Left ventricle myocardium superior (tissue), 1 donor: ENCODE measurements at places on chromosomes 16 and 17.
A peak's percentile ranks its signal among the peaks of the same experiment; 100 is the strongest.

- DNase-seq, result no peak
Observed at GRCh38 chr17:17732444-17732843, 51.2 kb downstream of the RAI1 start.

- DNase-seq, result no peak
Observed at GRCh38 chr17:65537343-65537844, 24.1 kb downstream of the AXIN2 start.

GRCh38 chr17:57544834-57545463 is 200.2 kb downstream of the CCDC182 start:
- DNase-seq, result no peak

DNA sequence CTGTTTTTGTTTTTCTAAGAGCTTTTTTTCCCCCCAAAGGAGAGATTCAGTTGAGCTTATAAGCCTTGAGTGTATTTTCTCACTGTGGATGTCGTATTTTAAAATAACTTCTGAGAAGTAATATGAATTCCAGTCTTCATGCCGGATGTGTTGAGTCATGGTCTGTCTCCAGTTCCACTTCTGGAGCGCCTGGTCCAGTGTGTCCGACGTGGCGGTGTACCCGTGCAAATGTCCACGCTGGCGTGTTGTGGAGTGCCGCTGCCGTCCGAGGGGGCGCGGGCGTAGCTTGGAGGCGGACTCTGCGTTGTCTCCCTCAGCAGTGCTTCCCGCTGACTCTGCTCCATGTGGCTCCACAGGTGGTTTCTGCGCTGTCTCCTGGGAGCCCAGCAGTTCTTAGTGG is 60.9 kb upstream of the ZNF750 start:
- no peak for DNase-seq

DNA sequence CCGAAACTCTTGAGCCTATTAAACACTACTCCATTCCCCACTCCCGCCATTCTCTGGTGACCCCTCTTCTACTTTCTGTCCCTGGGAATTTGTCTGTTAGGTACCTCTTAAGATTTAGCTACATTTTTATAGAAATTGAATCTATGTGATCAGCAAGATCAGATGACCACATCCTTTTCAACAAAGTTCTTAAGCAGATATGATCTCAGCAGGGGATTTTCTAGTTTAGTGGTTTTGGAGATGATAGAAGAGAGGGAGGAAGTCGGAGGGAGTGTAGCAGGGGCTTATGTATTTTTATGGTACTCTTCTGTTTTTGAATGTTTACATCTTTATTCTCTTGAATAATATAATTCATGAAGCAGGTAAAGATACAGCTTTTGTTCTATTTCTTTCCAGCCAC is 40.8 kb downstream of the RPA1 start:
- no peak for DNase-seq

DNA sequence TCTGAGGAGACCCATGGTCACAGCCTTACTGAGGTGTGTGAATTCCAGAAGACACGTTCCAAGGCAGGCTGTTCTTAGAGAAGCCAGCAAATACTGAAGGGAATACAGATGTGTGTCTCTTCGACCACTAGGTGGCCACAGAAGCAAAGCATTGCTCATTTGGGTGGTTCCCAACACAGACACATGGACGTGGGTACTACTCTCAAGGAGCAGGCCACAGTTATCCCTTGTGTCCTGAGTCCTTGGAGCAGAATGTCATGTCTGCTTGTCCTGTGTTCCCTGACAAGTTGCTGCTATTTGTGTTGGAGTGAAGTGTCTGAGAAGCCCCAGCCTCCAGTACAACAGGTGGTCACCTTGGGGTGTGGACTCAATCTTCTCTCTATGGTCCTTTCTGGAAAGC is 30.3 kb downstream of the HMOX2 start:
- DNase-seq, result no peak

GRCh38 chr17:20083156-20083859 is 74.1 kb downstream of the SPECC1 start:
- DNase-seq, result no peak

DNA sequence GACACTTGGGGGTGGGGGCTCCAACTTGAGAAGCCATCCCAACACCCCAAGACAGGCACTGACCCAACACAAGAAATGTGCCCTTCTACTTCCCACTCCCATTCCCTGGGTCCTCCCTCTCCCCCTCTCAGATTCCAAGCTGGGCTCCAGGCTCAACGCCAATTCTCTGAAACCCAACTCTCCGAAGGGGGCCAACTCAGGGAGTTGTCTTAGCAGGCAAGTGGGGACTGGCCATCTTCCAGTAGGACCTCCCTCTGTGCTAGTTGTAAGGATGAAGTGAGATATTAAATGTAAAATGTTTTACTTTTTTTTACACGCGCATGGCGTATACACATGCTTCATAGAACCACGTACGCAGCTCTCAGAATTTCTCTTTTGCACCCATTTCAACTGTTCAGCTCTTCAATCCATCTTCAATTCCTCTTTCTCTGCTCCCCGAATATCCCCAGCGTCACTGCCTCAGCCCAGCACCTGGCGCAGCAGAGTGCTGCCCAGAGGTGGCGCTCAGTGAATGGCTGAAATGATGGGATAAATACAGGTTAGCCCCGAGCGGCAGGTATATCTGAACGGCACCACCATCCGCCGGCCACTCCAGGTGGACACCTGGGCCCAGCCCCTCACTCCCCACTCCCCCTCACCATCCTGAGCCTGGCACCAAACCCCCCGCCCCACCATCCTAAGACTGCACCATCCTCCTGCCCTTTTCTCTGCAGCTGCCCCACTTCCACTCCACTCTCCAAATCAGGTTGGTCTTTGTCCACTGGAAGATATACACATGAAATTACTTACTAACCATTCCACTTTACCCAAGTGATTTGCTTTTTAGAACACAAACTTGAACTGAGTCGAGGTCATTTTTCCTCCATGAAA is 43.9 kb upstream of the TNRC6C start:
- no peak for DNase-seq

GRCh38 chr16:52650789-52651188 is 103.8 kb upstream of the TOX3 start:
- no peak for DNase-seq

DNA sequence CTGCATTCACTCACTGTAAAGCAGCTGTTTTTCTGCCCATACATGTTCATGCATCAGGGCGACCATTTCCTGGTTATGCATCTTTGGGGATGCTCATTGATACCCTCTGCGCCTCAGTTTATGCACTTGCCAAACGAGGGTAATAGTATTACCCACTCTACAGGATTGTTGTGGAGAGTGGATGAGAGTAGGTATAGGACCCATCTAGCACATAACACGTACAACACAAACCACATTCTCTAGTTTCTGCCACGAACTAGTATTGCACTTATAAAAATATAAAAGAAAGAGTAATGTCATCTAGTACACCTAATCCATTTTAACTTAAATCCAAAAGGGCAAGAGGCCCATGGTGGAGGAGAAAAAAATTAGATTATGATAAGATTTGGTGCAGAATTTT is 231.7 kb downstream of the SLC39A11 start:
- DNase-seq, result no peak

- DNase-seq, result no peak
Observed at GRCh38 chr16:49674990-49675389, 180.9 kb downstream of the ZNF423 start.

DNA sequence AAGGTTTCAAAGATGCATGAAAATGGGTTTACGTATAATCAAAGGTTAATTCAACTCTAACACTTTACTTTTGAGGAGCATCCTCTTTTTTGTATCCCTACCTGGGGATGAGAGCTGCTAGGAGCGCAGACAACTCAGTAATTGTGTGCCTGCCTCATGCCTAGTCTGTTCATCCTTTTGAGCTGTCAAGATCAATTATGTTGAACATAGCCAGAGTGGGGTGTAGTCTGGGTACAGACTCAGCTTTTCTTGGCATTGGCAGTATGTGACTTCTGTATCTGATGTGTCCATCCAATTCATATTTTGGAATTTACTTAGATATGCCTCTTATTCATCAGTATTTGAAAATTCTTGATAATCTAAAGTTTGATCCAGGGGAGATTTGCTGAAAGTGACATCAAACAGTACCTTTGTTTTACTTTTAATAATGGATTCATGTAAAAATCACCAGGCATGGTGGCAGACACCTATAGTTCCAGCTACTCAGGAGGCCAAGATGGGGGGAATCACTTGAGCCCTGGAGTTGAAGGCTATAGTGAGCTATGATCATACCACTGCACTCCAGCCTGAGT is 24.1 kb downstream of the PRKCA start:
- DNase-seq, result no peak

DNA sequence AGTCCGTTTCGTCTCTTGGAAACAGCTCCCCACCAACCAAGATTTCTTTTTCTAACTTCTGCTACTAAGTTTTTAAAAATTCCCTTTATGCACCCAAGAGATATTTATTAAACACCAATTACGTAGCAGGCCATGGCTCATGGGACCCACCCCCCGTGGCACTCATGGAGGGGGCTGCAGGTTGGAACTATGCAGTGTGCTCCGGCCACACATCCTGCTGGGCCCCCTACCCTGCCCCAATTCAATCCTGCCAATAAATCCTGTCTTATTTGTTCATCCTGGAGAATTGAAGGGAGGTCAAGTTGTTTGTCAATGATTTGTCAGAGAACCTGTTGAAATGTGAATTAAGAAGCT is 48.2 kb downstream of the IL21R start:
- DNase-seq, result no peak

- peak; percentile 72 for DNase-seq
Observed at GRCh38 chr16:67673712-67674580, 7.3 kb downstream of the C16orf86 start.

GRCh38 chr17:48878920-48879898 is 13.4 kb upstream of the ATP5MC1 start:
- DNase-seq, result no peak

DNA sequence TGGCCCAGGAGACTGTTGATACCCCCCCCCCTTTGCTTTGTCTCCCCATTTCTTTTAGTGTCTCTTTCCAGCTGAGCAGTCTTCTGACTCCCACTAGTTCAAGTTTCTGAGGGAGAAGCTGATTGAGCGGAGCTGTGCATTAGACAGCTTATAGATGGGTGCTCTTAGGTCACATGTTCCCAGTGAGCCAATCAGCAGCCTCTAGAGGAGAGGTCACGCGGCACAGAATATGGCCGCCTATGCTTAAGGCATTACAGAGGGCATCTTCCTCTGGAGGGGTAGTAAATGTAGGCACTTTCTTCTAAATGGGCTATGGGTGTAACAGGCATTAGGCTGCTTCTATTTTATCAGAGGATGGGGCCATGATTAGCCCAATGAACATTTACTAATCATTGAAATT is 131.6 kb downstream of the CDH13 start:
- no peak for DNase-seq

GRCh38 chr16:82567175-82567574 is 59.6 kb upstream of the CDH13 start:
- DNase-seq, result no peak

DNA sequence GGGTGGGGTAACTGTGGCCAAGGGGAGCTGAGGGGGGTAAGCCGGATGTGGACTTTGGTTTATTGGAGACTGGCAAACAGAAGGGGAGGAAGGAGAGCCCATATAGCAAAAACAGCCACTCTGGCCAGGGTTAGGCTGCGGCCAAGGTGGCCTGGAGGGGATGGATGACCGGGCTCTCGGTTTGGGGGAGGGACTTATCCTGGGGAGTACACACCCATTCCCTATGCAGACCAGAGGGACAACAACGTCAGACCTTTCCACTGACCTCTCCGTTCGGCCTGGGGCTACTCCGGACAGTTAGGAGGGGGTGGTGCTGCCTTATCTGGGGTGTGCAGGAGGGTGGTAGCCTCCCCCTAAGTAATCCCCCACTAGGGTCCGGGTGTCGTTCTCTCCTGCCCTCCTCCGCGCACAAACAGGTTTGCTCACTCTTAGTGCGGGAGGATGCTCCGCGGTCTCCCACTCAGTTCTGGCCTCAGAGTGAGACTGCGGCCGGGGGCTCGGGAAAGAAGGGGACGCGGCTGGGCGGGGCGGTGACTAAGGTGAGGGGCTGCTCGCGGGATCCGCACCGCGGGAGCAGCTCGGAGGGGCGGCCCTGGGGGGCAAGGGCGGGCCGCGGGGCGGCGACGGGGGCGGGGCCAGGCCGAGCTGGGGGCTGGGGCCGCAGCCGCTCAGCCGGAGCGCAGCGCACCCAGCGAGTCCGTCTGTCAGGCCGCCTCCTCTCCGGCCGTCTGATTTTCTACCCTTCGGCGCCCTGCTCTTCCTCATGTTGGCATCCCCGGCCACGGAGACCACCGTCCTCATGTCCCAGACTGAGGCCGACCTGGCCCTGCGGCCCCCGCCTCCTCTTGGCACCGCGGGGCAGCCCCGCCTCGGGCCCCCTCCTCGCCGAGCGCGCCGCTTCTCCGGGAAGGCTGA is at the start of gene WNK4:
Gene WNK4, plus strand, starts transcription at position 675 of the 915 bp plus-strand sequence. Its CDS starts 89 bp downstream, at position 764.
- no peak for DNase-seq

DNA sequence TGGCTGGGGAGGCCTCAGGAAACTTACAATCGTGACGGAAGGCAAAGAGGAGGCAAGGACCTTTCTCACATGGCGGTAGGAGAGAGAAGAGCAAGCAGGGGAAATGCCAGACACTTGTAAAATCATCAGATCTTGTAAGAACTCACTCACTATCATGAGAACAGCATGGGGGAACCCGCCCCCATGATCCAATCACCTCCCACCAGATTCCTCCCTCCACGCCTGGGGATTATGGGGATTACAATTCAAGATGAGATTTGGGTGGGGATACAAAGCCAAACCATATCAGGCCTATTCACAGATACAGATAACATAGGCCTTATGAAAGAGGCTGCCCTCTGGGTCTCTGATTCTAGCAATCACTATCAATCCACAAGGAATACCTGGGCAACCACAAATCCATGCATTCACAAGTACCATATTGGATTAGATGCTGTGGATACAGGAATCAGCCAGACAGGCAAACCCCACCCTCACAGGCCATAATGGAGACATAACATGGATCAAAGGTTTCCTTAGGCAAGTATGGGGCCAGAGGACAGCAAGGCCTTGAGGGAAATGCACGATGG is 284.9 kb downstream of the SOX9 start:
- DNase-seq, result no peak

- no peak for DNase-seq
Observed at GRCh38 chr17:35287286-35287811, 44.5 kb downstream of the SLFN5 start.

DNA sequence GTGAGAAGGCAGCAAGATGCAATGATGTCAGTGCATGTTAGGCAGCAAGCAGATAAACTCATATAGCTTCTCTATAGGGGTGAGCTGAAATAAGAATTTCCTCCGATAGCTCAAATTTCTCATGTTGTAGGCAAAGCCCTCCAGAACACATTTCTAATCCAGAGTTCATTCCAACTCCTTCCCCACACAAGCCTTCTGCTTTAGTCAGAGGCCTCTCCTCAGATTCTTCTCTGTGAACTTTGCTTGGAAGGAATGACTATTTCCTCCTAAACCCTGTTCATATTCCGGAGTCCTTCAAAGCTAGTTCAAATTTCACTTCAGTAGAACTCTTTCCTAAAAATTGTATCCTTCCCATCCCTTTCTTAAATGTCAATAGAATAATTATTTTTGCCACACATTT is 144.8 kb downstream of the KCNJ2 start:
- no peak for DNase-seq

DNA sequence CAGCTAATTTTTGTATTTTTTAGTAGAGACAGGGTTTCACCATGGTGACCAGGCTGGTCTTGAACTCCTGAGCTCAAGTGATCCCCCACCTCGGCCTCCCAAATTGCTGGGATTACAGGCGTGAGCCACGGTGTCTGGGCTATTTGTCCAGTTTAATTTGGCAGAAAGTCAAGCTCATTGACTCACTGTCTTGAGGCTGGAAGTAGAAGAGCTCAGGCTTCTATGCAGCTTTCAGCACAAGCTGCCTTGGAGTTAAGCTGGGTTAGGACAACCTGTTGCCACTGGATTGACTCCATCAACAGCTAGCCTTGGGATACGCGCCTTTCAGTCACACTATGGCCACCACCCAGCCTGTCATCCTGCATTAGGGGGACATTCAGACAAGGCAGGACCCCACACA is 76.2 kb upstream of the DNAH17 start:
- no peak for DNase-seq

- DNase-seq, result peak; percentile 34
Observed at GRCh38 chr17:29621751-29622194, 939 bp downstream of the CORO6 start.
